CD4-positive, CD25-positive, alpha-beta regulatory T cell (primary cell): ENCODE measurements at places on chromosomes 7 and 10. TPM values are rescaled to one million over a fixed set of nuclear protein-coding genes. Genes with fewer than 3 reads are reported as not detected.

Gene EXOSC1
- 42.2 TPM for total RNA-seq

GRCh38 chr10:74165530-74165901 is 14.5 kb downstream of the ADK start:
- no peak overlapping the region for H3K27ac ChIP-seq
- no peak overlapping the region for H3K4me3 ChIP-seq
- no peaks in the 10 kb centered on the region for H3K36me3 ChIP-seq
- no peak for DNase-seq
- H3K27me3 ChIP-seq = no peaks in the 10 kb centered on the region
- H3K4me1 ChIP-seq = no peaks in the 10 kb centered on the region

Gene TAF5
- total RNA-seq = 9.4 TPM

- H3K4me3 ChIP-seq = peak overlapping the region; percentile 98
- peaks cover 47% of the 10 kb centered on the region for H3K4me1 ChIP-seq
- no peak for DNase-seq
- peaks cover 42% of the 10 kb centered on the region for H3K36me3 ChIP-seq
- H3K27me3 ChIP-seq = no peaks in the 10 kb centered on the region
These were observed 519 bp upstream of the ZNF655 start for GRCh38 chr7:99557940-99558305.

Gene PTPN20
- total RNA-seq = not detected

- no peaks in the 10 kb centered on the region for H3K27me3 ChIP-seq
- no peaks in the 10 kb centered on the region for H3K4me1 ChIP-seq
- no peak overlapping the region for H3K4me3 ChIP-seq
- no peak for DNase-seq
These were observed 23.0 kb downstream of the BZW2 start for GRCh38 chr7:16668978-16669377.

Gene SPDYE9
- total RNA-seq = not detected

DNA sequence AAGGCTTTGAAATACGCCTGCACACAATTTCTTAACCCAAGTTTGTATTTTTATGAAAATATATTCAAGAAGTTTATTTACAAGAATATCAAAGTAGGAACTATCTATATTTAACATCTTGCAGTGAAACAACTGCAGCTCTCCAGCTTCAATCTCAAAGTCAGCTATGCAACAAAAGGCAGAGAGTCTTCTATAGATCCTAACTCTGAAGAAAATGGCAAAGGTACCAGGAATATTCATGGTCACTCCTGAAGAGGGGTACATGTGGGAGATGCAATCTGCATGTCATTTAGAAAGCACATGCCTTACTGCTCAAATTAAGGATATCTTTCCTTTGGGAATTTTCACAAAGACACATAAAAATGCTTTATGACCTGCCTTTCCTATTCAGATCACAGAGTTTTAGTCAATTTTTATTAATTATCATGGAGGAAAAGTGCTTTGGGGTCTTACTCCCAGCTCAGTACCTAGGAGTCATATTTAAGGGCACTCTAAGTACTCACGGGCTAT is 1.5 kb downstream of the ANK3 start:
- DNase-seq = no peak
- no peak overlapping the region for H3K27ac ChIP-seq
- H3K4me3 ChIP-seq = no peak overlapping the region
- no peaks in the 10 kb centered on the region for H3K27me3 ChIP-seq

DNA sequence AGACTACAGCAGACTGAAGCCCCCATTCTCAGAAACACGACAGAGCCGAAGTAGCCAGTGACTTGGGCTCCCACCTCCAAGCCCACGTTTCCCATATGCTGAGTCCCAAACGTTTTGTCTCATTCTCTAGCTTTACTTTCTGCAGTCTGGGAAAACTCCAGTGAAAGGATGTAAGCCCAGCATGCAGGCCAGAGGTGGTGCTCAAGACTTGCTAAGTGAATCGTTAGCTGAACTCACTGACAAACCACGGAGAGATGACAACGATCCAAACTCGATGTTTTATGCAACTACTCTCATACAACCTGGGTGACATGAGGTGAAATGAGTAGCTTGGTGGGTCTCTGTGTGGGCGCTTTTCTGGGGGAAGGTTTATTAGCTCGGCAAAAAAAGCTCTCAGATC is 731.8 kb downstream of the SUGCT start:
- no peak overlapping the region for H3K4me3 ChIP-seq
- H3K4me1 ChIP-seq = no peaks in the 10 kb centered on the region
- DNase-seq = no peak
- no peak overlapping the region for H3K27ac ChIP-seq

Gene CUEDC2
- total RNA-seq = 29.4 TPM

DNA sequence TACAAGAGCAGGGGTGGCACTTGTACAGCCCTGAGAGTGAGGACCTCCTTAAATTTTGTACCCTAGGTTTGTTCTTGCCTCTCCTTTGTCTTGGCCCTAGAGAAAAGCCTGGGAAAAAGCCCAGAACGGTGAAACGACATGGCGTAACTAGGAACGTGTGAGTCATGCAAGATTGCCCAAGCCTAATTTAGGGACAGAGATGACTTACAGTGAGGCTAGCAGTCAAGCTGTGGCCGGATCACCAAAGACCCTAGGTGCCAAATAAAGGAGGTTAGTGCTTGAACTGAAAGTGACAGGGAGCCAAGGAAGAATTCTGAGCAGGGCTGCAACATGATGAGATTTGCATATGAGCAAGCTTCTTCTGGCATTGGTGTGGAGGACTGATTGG is 25.1 kb downstream of the TBXAS1 start:
- H3K27ac ChIP-seq = no peak overlapping the region
- H3K36me3 ChIP-seq = no peaks in the 10 kb centered on the region
- H3K4me1 ChIP-seq = peaks cover 4% of the 10 kb centered on the region
- no peak overlapping the region for H3K4me3 ChIP-seq

DNA sequence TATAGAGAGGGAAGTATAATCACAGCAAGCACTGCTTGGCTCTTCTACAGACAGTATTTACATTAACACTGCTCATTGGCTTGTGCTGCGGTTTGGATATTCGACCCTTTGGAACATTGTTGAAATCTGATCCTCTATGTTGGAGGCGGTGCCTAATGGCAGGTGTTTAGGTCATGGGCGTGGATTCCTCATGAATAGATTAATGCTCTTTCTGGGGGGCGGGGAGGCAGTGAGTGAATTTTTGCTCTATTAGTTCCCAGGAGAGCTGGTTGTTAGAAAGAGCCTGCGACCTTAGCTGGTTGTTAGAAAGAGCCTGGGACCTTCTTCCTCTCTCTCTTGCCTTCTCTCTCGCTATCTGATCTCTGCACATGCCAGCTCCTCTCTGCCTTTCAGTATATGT is 77.3 kb upstream of the SVIL start:
- no peaks in the 10 kb centered on the region for H3K4me1 ChIP-seq
- H3K36me3 ChIP-seq = no peaks in the 10 kb centered on the region
- no peak overlapping the region for H3K27ac ChIP-seq
- DNase-seq = no peak
- no peak overlapping the region for H3K4me3 ChIP-seq

GRCh38 chr10:82889728-82890127 is 1014.7 kb downstream of the NRG3 start:
- no peak overlapping the region for H3K4me3 ChIP-seq
- DNase-seq = no peak
- no peaks in the 10 kb centered on the region for H3K27me3 ChIP-seq

GRCh38 chr7:101516851-101517250 is 112.2 kb downstream of the MYL10 start:
- H3K4me3 ChIP-seq = no peak overlapping the region
- no peaks in the 10 kb centered on the region for H3K27me3 ChIP-seq
- H3K27ac ChIP-seq = no peak overlapping the region
- no peak for DNase-seq
- H3K4me1 ChIP-seq = no peaks in the 10 kb centered on the region

DNA sequence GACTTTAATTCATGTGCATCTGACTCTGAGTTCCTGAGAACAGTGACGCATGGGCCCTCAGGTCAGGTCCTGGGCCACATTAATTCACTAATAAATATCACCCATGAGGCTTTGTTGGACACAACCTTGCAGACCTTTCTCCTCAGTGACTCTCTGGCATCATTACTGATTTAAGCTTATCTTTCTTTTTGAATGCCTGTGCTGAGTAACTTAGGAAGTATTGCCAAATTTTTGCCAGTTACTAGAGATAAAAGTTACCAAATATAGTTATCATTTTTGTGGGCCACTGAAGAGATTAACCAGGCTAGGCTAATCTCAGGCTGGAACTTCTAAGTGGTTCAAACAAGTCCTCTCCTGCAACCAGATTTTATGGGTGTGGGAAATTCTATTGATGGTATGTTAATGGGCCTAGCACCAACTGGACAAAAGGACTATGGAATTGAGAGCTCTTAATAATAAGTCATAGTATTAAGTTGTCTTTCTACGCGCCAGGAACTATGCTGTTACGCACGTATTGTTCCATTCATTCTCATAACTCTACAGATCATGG is 28.8 kb upstream of the PRTFDC1 start:
- DNase-seq = no peak
- H3K27me3 ChIP-seq = no peaks in the 10 kb centered on the region
- no peak overlapping the region for H3K4me3 ChIP-seq
- no peaks in the 10 kb centered on the region for H3K4me1 ChIP-seq

- no peak overlapping the region for H3K4me3 ChIP-seq
- DNase-seq = no peak
- no peaks in the 10 kb centered on the region for H3K36me3 ChIP-seq
- peaks cover 5% of the 10 kb centered on the region for H3K27me3 ChIP-seq
- H3K27ac ChIP-seq = no peak overlapping the region
- H3K4me1 ChIP-seq = no peaks in the 10 kb centered on the region
These were observed 29.9 kb downstream of the TCF7L2 start for GRCh38 chr10:112979927-112980326.

DNA sequence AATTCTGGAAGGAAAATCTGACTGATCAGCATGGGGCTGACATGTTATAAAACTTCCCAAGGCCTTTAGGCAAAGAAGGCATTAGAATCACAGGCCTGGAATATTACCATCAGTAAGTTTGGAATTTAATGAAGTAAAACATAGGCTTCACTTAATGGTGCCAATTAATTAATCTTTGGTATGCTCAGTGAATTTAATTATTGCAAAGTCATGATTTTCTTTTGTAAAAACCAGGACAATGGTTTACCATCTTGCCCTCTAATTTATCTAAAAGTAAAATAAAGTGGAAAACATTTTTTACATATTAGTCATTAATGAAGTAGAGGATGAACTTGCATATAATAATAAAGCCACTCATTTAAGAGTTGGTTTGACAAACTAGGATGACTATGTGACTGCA is 220.3 kb downstream of the SEC23IP start:
- DNase-seq = no peak
- H3K36me3 ChIP-seq = no peaks in the 10 kb centered on the region
- peaks cover 5% of the 10 kb centered on the region for H3K27me3 ChIP-seq
- H3K27ac ChIP-seq = no peak overlapping the region

DNA sequence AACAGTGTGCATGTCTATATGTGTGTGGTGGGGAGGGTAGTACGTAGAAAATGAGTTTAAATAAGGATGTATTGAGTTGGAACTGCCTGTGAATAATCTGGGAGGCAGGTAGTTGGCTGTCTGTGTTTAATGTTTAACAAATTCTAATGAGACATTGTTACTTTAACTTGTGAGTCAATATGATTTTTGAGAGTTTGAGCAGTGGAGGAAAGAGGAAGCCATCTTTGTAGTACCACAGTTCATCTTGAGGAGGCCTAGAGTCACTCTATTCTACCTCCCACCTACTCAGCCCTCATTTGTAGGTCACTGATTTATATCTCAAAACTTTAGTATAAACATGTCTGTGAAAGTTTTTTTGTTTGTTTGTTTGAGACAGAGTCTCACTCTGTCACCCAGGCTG is 129.9 kb upstream of the ITGB1 start:
- no peak for DNase-seq
- peaks cover 5% of the 10 kb centered on the region for H3K36me3 ChIP-seq
- H3K4me3 ChIP-seq = peak overlapping the region; percentile 61
- no peaks in the 10 kb centered on the region for H3K27me3 ChIP-seq

DNA sequence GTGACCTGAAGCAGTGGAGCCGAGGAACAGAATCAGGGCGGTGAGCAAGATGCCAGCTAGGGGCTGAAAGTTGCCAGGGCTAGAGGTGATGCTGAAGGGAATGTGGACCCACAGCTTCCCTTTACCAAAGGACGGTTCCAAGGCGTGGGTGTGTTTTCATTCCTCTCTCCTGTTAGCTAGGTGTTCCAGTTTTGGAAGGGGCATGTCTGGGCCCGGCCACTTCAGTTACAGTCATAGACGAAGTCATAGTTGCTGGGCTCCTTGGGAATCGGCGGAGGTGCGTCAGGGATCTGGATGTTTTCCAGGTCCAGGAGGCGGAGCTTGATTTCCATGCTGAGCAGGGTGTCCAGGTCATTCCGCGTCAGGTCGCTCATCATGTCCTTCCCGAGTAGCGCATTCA is 131.0 kb upstream of the AOAH start:
- H3K4me1 ChIP-seq = no peaks in the 10 kb centered on the region
- no peaks in the 10 kb centered on the region for H3K27me3 ChIP-seq
- peaks cover 53% of the 10 kb centered on the region for H3K36me3 ChIP-seq
- H3K4me3 ChIP-seq = no peak overlapping the region
- H3K27ac ChIP-seq = no peak overlapping the region

DNA sequence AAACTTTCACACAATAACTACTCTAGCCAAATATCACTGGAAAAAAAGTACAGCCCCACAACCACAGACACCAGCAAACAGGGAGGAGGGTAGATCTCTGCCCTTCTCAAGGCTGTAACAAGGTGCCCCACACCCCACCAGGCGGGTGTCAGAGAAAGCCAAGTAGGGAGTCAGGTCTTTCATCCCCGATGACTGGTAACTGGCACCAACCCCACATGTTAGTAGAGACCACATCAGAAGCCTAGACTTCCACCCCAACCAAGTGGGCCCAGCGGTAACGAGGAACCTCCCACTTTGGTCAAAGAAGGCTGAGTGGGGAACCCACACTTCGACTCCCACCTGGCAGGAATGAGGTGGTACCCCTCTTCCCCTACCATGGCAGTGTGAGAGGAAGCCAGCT is 16.4 kb upstream of the RUFY2 start:
- H3K27me3 ChIP-seq = no peaks in the 10 kb centered on the region
- peak; percentile 35 for DNase-seq
- no peaks in the 10 kb centered on the region for H3K36me3 ChIP-seq
- H3K4me3 ChIP-seq = no peak overlapping the region

DNA sequence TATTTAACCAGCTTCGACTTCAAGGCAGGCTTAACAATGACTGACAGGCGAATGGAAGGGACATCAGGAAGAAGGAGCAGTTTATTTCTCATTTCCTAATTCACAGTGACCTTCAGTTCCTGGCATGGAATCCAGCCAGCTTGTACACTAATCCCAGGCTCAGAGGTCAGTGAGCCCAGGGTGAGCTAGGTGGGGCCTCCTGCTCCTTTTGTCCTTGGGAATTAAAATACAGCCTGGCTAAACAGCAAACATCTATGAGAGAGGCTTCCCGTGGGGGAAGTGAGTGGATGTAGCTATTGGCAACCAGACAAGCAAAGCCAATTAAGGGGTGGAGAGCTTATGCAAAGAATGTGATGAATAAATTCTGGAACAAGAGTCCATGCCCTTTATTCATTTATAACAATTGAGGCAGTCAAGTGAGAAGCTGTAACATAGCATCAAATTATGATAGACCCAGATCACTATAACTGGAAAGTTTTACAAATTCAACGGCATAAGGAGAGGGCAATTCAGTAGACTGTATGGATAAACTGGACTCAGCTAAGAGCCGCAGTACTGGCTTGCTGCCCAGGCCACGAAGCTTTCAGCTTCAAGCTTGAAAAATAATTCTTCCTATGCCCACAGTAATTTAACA is 57.1 kb downstream of the STK17A start:
- no peak for DNase-seq
- H3K27ac ChIP-seq = peak overlapping the region; percentile 25
- no peaks in the 10 kb centered on the region for H3K27me3 ChIP-seq
- peaks cover 16% of the 10 kb centered on the region for H3K4me1 ChIP-seq
- H3K4me3 ChIP-seq = no peak overlapping the region

GRCh38 chr7:4724648-4725013 is 42.5 kb downstream of the FOXK1 start:
- peaks cover 16% of the 10 kb centered on the region for H3K4me1 ChIP-seq
- H3K27ac ChIP-seq = peak overlapping the region; percentile 63
- peak overlapping the region; percentile 21 for H3K4me3 ChIP-seq
- H3K36me3 ChIP-seq = peaks cover 13% of the 10 kb centered on the region
